ENCODE measurements at places on chromosomes 2 and 18. TPM values are rescaled to one million over a fixed set of nuclear protein-coding genes. Genes with fewer than 3 reads are reported as not detected.

Gene CD28
- total RNA-seq, result 1.3 TPM

Gene DUSP2
- 5.7 TPM for total RNA-seq

Gene CRACDL
- total RNA-seq, result 14.1 TPM

Gene CYRIA
- total RNA-seq, result 21.3 TPM

Gene DSC2
- total RNA-seq, result 18.5 TPM

Gene SCLY
- 20.9 TPM for total RNA-seq

Gene EMILIN1
- 161 TPM for total RNA-seq

Gene GALNT5
- total RNA-seq, result 23.0 TPM

Gene TMSB10
- 1,912 TPM for total RNA-seq

Gene OR6B2
- total RNA-seq, result not detected

Gene ODC1
- total RNA-seq, result 55.0 TPM

Gene APCDD1
- 27.6 TPM for total RNA-seq
